ENCODE measurements at places on chromosomes 12 and 14.
A peak's percentile ranks its signal among the peaks of the same experiment; 100 is the strongest.

DNA sequence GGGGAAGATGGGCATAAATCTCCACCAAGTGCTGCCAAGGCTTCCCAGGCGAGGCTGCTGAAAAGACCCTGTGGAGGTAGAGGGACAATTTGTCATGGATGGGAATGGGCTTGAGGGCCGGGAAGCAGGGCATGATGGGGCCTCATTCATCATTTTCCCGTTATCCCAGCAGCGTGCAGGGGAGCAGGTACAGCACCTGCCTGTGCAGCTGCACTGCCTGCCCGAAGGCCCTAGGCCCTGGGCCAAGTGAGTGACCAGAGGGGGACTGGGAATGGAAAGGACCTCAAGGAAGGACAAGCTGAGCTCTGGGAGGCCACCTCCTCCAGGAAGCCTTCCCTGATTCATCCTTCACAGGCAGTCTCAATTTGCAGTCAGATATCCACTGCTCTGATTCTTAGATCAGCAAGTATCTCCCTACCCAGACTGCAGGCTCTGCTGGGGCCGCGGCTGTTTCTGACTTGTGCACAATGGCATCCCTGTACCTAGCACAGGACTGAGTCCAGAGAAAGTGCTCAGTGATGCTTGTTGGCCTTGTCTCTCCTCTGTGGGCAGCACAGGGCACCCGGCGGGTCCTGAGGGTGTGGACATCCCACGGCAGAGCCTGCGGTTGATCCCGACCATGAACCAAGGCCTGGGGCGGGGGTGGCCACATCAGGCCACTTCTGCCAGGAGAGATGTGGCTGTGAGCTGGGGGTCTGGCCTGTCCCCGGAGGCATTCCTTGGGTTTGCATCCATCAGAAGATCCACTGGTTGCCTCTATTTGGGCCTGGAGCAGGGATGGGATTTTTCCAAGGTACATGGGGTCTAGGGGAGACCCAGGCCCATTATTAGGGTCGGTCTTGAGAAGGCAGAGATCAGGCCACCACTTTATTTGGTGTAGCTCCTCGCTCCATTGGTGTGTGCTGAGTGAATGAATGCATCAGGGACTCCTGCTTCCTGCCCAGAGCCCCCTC, 167.3 kb upstream of the RTL1 start:
- DNase-seq: no peak

GRCh38 chr14:79284621-79285020, 926.7 kb downstream of the DIO2 start:
- no peak for DNase-seq

GRCh38 chr14:93207468-93208308, 632 bp downstream of the UBR7 start:
- DNase-seq: no peak

DNA sequence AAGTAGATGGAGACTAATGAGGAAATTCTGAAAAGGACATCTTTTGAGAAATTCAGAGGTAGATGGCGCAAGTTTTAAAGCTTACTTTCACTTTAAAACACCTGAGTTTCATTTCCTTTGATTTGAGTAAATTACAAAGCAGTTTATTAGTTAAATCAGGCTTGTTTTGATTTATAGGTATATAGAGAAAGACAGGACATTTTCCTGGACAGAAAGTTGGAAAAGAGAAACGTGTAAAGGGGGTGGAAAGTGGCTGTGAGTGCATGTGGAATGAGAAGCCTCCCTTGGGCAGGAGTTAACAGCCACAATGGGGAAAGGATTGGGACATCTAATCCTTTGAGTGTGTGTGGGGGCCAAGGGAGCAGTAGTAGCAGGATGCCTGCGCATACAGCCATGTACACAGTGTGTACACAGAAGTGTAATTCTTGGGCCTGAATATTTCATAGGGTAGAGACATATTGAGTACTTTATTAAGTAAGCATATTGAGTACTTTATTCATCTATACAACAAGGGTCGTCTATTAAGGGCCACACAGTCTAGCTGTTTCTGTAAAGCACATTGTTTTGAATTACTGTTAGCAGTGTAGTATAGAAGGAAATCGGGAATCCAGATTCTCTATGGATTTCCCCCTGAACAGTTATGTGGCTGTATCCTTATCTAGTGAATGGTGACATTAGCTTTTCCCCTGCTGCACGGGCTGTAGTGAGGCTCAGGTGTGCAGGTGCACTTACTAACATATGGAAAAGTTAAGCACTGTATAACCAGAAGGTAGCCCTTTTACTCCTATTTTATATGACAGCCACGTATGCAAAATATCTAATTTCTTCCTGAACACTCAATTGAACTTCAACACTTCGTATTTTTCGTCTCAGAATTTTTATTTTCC, 19.1 kb downstream of the MARK3 start:
- DNase-seq: no peak

DNA sequence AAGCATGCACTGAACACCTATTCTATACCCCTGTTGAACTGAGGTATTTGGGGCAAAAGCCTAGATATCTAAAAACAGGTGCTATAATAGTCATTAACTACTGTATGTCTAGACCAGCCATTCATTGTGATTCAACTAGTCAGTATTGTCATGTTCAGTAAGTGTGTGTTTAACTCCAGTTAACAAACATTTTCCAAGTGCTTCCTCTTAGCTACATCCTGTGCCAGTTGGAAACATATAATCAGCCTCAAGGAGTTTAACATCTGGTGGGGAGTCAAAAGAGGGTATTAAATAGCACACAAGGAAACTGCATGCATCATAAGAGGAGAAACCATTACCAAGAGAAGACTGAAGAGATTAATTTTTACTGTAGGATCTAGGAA, 20.4 kb downstream of the TMTC1 start:
- DNase-seq: peak; percentile 95

DNA sequence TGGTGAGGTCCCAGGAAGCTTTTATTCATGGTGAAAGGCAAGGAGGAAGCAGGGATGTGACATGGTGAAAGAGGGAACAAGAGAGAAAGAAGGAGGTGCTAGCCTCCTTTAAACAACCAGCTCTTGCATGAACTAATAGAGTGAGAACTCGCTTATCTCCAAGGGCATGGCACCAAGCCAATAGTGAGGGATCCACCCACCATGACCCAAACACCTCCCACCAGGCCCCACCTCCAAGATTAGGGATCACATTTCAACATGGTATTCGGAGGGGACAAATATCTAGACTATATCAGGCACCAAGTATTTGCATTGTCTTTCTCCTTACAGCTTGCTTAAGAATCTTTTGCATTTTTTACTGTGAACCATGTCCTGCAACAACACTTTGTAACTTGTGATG, 91.9 kb upstream of the DHRS4 start:
- DNase-seq: no peak

DNA sequence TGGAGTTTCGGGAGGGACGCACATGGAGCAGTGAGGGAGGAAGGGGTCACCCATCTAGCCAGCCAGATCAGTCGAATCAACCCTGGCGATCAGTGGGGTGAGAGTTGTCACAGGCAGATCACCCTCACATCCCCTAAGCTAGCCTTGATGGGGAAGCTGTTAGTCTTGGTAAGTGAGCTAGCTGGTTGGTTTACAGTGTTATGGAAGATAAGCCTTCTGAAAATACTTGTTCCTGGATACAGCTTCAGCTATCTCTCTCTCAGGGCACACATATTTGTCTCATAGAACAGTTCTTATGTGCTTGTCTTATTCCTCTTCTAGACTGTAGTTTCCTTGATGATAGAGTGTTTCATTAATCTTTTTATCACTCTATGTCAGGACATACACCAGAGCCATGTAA, 26.2 kb upstream of the MANSC4 start:
- no peak for DNase-seq

DNA sequence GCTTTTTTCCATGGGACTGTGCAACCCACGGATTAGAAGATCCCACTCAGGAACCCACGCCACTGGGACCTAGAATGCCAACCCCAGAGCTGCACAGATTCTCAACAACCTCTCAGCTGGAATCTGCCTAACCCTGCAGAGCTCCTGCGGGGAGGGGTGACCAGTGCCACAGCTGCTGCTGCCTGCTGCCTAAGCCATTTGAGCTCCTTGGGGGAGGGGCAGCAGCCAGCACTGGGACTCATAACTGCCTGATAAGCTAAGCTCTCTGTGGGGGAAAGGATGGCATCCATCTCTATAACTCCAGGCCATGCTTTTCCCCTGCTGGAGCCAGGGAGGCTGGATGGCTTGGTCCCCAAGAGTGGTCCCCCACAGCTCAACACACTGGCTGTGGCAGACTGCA, 182.8 kb downstream of the SLC5A8 start:
- DNase-seq: no peak

DNA sequence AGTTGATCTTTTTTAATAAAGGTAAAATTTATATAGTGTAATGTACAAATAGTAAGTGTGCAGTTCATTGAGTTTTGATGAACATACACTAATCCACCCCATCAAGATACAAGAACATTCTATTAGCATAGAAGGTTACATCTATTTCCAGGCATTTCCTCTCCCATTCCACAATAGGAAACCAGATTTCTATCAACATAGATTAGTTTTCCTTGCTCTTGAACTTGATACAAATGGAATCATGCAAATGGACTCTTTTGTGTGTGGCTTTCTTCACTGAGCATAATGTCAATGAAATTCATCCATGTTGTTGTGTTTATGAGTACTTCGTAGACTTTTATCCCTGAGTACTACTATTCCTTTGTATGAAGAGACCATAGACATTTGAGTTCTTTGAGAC, 10.8 kb downstream of the STYX start:
- DNase-seq: no peak

DNA sequence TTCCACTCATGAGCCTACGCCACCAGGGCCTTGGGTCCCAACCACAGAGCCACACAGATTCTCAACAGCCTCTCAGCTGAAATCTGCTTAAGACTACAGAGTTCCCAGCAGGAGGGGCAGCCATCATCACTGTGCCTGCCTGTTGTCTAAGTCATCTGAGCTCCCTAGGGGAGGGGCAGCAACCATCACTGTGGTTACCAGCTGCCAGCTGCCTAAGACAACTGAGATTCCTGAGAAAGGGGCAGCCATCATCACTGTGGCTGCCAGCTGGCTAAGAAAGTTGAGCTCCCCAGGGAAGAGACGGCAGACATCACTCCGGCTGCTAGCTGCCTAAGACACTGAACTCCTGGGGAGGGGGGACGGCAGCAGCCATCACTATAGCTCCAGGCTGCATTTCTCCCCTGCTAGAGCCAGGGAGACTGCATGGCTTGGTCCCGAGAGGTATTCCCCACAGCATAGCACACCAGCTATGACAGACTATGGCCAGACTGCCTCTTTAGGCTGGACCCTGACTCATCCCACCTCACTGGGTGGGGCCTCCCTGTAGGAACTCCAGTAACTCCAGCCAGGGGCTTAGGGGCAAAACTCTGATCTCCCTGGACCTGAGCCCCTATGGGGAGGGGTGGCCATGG, 37.2 kb upstream of the C14orf132 start:
- no peak for DNase-seq

GRCh38 chr12:132367071-132367851, 37.9 kb upstream of the GALNT9 start:
- DNase-seq: no peak

DNA sequence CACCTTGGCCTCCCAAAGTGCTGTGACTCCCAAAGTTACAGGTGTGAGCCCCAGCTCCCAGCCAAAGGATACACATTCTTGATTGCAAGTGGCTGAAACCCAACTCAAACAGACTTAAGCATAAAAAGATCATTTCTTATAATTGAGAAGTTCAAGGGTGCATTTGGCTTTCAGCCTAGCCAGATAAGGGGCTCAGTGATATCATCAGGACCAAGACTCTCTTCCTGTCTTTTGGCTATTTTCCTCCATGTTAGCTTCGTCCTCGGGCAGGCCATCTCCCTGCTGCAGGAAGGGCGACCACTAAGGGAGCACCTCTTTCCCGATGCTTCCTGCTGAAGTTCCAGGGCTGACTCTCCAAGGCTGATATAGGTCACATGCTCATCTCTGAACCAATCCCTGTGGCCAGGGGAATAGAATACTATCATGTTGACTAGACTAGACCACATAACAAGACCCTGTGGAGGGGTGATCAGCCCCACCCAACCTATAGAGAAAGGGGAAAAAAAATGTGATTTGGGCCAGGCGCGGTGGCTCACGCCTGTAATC, 9.8 kb upstream of the KRT8 start:
- peak; percentile 49 for DNase-seq

- DNase-seq: no peak
Observed at GRCh38 chr12:104828015-104828414, 130.1 kb downstream of the SLC41A2 start.

DNA sequence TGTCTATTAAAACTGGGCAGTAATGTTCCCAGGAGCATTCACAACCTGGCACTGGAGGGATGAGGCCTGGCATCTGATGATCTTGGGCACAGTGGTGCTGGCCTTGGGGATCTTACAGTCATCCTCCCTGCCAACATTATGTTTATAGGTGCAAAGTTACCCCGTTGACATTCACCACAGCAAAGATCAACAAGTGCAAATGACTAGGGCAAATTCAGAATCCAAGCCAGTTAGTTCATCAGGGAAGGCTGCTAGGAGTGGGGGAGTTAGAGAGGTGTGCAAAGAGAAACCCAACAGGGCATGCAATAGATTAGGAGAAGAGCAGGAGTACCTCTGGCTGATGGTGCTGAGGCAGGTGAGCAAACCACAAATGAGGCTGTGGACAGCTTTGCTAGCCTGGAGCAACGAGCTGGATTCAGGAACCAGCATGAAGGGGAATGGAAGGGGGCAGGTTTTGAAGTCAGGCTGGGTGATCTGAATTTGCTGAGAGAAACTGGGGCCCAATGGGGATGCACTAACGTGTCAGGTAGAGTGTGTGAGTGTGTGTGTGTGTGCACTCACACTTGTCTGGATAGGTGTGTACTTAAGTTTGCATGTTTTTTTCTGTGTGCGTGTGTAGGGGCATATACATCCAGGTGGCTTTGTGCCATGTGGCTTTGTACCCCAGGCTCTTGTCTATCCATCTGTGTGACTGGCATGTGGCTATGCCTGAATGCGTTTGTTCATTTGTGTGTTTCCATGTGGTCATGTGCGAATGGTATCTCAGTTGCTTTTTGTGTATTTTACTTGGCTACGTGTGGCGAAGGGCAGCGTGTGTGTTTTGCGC, 1.6 kb downstream of the CISTR start:
- no peak for DNase-seq

GRCh38 chr12:29116414-29116813, 32.7 kb upstream of the FAR2 start:
- DNase-seq: no peak

- DNase-seq: no peak
Observed at GRCh38 chr12:89775063-89775985, 66.7 kb upstream of the ATP2B1 start.

- no peak for DNase-seq
Observed at GRCh38 chr12:47868552-47869031, 36.2 kb downstream of the VDR start.

DNA sequence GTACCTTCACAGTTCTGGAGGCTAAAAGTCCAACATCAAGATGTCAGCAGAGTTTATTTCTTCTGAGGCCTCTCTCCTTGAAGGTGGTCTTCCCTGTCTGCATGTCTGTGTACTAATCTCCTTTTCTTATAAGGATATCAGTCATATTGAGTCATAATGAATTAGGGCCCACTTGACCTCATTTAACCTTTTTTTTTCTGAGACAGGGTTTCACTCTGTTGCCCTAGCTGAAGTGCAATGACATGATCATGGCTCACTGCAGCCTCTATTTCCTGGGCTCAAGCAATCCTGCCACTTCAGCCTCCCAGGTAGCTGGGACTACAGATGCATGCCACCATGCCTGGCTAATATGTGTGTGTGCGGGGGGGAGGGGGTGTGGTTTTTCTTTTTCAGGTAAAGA, 41.7 kb downstream of the PPM1H start:
- DNase-seq: no peak

Measured in NCI-H2029 treated with DMSO at 0.1 percent for 48 hours (cell line).